ENCODE measurements at places on chromosomes 2 and 18. TPM values are rescaled to one million over a fixed set of nuclear protein-coding genes. Genes with fewer than 3 reads are reported as not detected.

Gene SCN1A
- 0.82 TPM for total RNA-seq

Gene CNGA3
- 3.4 TPM for total RNA-seq

Gene POTEC
- not detected for total RNA-seq

Gene AKAIN1
- not detected for total RNA-seq

Gene PXDN
- 11.9 TPM for total RNA-seq

Gene CD226
- 2.0 TPM for total RNA-seq

DNA sequence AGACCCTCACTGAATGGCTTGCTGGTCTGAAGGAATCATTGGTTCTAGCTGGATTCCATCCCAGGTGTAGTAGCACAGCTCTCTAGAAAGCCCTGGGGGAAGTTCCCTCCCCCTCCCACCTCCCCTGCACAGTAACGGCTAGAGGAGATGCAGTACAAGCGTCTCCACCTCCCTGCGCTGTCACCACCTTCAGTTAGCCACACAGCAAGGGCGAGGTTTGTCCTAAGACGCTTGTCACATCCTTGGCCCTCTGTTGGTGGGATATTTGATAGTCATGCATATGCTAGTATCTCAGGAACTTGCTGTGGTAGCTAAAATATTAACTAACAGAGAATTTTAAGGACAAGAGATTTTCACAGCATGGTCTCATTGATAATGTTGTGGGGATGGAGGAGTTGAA, 19.4 kb downstream of the TRAPPC12 start:
- no peak for DNase-seq

- DNase-seq = no peak
These were observed 176.4 kb downstream of the TMEM247 start for GRCh38 chr2:46655551-46656436.

GRCh38 chr2:182918961-182919652, 52.7 kb upstream of the FRZB start:
- DNase-seq = no peak

GRCh38 chr2:30294133-30294532, 62.8 kb downstream of the LBH start:
- no peak for DNase-seq

DNA sequence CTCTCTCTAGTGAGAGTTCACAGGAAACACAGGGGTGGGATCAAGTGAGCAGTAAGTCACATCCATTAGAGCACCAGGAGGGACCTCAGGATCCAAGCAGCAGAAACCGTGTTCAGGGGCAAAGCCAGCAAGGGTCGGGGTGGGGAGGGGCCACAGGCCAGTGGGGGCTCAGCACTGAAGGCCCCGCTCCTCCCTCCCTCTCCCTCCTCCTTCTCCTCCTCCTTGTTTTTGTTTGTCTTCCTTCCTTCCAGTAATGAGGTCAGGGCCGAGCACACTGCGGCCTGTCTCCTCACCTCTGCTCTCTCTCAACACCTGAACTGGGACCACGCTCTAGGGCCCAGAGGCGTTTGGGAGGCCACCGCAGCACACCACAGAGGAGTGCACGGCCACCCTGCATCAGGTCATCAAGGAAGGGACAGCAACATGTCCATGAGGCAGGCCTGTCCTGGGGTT, 20.9 kb downstream of the MTERF4 start:
- no peak for DNase-seq

DNA sequence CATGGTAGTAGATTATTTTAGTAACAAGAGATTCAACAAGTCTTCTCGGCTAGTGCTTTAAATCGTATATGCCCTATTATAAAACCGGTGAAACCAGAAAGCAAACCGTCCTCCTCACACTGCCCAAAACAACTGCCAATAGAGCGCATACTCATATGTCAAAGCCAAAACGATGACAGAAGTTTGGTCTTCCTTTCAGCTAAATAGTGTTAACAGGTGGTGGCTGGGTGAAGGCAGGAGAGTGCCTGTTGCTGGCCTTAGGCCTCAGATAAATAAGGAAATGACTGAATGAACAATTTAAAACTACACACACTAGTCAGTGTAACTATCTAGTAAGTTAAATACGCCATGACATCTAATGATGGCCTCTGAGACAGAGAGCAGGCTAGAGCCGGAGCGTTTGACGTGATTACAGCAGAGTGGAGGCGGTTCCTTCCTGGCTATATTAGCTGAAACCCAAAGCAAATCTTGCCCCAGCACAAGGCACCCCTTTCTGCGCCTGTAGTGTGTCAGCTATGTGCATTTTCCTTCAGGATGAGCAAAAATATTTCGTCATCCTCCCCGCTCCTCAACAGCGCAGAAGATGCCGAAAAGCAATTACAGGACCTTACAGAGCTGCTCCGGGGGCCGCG, 1.6 kb downstream of the LONRF2 start:
- DNase-seq = no peak

DNA sequence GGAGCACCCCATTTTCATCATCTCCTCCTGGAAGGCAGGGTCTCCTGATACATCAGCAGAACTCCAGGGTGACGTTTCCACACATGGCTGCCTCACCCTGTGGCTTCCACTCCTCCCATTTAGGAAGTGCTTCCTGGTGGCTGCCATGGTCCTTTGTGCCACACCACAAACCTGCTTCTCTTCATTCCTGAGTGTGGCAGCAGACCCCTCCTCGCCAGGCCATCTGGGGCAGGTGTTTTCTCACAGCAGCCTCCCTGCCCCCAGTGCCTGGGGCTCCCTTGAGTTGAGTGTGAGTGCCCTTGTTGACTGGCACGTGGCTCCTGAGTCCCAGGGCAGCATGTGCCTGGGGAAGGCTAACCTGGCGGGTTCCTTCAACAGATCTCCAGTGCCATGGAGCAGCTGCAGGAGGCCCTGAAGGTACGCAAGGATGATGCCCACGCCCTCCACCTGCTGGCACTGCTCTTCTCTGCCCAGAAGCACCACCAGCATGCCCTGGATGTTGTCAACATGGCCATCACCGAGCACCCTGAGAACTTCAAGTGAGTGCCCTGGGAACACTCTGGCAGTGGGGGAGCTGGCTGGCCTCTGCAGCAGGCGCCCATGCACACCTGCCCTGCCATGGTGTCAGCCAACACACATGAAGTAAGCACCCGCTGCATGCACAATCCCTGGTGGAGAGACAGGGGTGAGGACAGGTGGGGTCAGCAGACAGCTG, 113.4 kb upstream of the MCFD2 start:
- DNase-seq = no peak

Measured in mucosa of descending colon (tissue), 3 donors.